ENCODE measurements at places on chromosomes 7 and 10.

DNA sequence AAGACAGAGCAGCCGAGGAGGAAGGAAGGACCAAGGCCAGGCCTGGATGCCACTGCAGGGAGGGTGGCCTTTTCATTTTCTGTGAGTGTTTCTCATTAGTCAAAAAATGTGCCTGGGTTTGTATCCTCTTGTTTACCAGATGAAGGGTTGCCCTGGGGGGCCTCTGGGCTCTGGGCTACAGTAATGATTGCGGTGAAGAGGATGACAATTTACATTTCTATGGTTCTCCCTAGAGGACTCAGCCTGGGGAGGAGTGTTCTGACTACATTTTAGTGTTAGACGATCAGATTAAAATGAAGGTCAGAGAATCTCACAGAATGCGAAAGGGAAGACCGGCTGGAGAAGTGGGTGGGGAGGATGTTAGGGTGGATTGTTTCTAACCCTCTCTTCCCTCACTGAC lies 108.0 kb upstream of the KMT2C start:
- no peak for DNase-seq

DNA sequence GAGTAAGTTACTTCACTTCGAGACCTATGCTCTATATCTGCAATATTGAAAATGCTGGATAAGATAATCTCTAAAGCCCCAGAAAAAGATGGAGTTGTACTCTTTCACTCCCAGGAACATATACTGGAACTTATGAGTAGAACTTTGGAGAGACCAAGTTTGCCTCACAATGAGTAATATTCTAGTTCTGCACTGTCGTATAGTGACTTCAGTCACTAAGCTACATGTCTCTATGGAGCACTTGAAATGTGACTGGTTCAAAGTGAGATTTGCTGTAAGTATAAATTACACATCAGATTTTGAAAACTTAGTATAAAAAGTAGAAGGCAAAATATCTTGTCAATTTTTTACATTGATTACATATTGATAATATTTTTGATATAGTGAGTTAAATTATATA lies 116.4 kb downstream of the PTEN start:
- no peak for DNase-seq

GRCh38 chr7:7181519-7182155 lies 707 bp upstream of the C1GALT1 start:
- peak; percentile 68 for DNase-seq

DNA sequence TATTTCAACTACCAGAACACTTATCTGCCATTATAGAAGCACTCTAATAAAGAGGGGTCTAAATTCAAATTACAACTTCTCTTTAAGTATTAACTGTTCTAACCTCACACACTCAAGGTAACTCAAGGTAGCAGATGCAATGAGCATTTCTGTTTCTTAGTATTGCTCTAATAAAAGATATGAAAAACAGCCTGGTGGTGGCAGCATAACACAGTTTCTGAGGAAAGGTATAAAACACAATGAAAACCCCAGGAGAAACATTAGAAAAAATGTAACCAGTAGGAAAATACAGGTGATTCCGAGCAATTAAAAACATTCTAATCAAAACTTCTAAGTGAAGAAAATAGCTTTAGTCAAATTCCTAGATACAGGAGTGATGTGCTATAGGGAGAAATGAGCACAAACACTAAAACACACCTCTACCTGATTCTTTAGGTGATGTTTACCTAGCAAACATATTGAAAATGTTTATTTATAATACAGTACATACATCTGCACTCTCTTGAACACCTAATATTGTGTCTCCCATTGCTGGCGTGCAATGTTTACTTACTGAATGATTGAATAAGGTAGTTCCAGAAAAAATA lies 3.5 kb downstream of the MKRN1 start:
- no peak for DNase-seq

DNA sequence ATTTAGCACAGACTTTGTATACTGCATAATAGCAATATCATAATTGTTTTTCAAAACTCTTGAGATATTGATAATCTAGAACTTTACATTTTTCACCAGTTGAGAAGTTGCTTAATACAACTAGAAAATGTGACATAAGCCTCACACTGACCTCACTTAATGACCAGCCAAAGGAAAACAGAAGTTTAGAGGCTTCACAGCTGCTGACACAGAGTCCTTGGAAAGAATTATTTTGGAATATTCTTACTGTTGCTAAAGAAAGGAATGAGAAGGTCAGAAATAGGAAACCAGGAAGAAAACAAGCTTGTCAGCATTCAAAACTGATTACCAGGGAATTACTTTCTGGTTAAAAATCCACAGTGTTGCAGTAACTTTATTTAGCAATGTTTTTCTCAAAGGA lies 35.5 kb upstream of the WASL start:
- no peak for DNase-seq

- DNase-seq, result no peak
These were observed 81.7 kb downstream of the RNF32 start for GRCh38 chr7:156722043-156722826.

DNA sequence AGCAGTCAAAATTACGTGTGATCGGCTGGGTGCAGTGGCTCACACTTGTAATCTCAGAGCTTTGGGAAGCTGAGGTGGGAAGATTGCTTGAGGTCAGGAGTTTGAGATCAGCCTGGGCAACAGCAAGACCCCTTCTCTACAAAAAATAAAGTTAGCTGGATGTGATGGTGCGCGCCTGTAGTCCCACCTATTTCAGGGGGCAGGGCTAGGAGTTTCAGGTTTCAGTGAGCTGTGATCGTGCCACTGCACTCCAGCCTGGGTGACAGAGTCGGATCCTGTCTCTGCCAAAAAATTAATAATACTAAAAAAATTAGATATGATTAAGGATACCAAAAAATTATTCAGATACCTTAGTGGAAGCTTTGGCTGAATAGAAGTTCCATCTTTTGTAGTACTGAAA lies 136.4 kb downstream of the SDK1 start:
- DNase-seq, result no peak

GRCh38 chr7:42214060-42214679 lies 22.8 kb downstream of the GLI3 start:
- no peak for DNase-seq

- no peak for DNase-seq
These were observed 19.1 kb upstream of the INPP5F start for GRCh38 chr10:119706521-119707278.

- DNase-seq, result no peak
These were observed 16.7 kb downstream of the GPER1 start for GRCh38 chr7:1104516-1105179.

All from GM12878 (cell line).